CD4-positive, alpha-beta T cell (primary cell): ENCODE measurements at places on chromosomes 6 and 20.

DNA sequence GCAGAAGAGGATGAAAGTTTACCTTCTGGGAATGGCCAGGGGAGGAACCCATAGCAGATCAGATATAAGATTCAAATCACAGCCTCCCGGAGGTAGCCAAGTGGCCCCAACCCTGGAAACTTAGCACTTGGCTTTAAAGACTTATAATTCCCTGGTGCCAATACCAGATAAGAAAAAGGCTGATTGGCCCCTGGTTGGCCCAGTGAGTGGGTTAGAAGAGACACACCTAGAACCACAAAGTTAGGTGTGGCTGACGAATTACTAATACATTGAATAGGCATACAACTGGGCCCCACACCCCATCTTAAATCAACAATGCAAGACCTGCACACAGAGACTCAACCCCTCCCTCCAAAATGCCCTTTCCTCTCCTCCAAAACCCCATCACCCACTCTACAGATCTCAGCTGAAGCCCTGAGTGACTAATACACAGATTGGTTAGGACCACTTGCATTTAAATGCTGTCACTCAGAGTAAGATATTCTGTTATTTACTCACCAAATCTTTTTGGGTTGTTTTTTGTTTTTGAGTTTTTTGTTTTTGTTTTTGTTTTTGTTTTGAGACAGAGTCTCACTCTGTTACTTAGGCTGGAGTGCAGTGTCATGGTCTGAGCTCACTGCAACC lies 315.4 kb upstream of the JARID2 start:
- no peak for DNase-seq

GRCh38 chr6:135797361-135797760 lies 54.1 kb upstream of the PDE7B start:
- DNase-seq = no peak

- DNase-seq = no peak
Observed at GRCh38 chr6:34341481-34341971, 50.9 kb downstream of the NUDT3 start.

GRCh38 chr20:13432126-13432525 lies 206.6 kb downstream of the TASP1 start:
- no peak for DNase-seq

GRCh38 chr6:107632381-107633136 lies 142.6 kb downstream of the SOBP start:
- no peak for DNase-seq

GRCh38 chr20:8196096-8196495 lies 64.0 kb downstream of the PLCB1 start:
- no peak for DNase-seq

- no peak for DNase-seq
Observed at GRCh38 chr6:42224222-42225028, 6.8 kb upstream of the MRPS10 start.

- DNase-seq = no peak
Observed at GRCh38 chr6:144152334-144152900, 2.1 kb downstream of the STX11 start.
